ENCODE measurements at places on chromosomes 6 and 20.

DNA sequence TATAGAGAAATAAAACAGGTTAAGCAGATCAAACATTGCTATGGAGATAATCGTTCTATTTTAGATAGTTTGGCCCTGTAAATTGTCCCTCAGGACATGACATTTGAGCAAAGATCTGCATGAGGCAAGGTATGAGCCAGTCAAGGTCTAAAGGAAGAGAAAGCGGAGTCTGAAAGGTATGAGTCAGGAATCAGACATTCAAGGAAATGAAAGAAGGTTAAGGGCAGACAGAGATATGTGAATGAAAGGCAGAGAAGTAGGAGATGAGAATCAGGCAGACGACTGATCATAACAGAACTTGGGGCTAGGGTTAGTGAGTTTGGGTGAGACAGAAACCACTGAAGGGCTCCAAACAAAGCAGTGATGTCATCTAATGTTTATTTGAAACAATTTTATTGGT lies 775.8 kb downstream of the MAFB start:
- peaks cover 10% of the 10 kb centered on the region for H3K4me1 ChIP-seq
- no peak for DNase-seq
- no peak overlapping the region for H3K27ac ChIP-seq
- no peaks in the 10 kb centered on the region for H3K36me3 ChIP-seq
- H3K27me3 ChIP-seq, result peaks cover 6% of the 10 kb centered on the region
- H3K4me3 ChIP-seq, result no peak overlapping the region

DNA sequence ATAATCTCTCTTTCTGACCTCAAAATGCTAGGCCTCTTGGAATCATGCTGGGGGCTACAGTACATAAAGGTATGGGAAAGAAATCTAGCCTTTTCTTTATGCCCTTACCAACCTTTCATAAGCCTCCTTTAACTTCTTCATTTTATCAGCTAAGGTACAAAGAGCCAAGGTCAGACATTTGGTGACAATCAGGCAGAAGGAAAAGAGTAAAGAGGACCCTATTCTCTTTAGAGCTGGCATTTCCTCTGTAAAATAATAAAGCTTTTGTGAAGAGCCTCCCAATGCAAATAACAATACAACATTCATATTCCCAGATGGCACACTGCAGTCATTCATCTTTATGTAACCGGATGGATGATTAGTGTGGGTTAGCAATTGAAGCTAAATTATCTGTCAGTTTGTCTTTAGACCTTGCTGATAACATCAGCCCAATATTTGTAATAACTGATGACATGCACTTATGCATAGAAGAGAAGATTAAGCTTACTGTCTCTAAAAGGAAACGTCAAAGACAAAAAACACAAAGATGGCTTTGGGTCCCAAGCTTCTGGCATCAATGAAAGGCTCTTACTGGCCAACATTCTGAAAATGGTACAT lies 163.1 kb downstream of the IBTK start:
- no peaks in the 10 kb centered on the region for H3K36me3 ChIP-seq
- H3K4me3 ChIP-seq, result no peak overlapping the region
- DNase-seq, result no peak

- peaks cover 4% of the 10 kb centered on the region for H3K36me3 ChIP-seq
- no peak for DNase-seq
- H3K4me3 ChIP-seq, result no peak overlapping the region
Observed at GRCh38 chr6:17152703-17153102, 50.9 kb downstream of the STMND1 start.

GRCh38 chr6:167426084-167426483 lies 101.2 kb downstream of the TTLL2 start:
- no peaks in the 10 kb centered on the region for H3K36me3 ChIP-seq
- no peak for DNase-seq
- H3K27me3 ChIP-seq, result peaks cover 19% of the 10 kb centered on the region
- no peaks in the 10 kb centered on the region for H3K4me1 ChIP-seq

DNA sequence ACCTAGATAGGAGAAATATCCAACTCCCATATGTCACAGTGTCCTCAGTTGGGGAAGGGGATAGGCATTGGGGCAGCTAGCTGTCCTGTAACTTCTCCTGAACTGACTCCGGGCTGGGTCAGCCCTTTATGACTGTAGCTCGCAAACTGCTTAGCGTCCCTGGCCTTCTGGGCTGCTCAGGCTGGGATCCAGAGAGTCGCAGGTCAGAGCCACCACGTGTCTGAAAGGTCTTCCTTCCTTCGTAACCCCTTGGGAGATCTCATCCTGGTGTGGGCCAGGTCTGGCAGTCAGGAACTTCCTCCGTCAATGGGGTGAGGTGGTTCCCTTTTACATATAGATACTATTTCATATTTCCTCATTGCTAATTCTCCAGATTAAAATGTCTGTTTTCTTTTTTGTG lies 28.8 kb upstream of the HINT3 start:
- peaks cover 35% of the 10 kb centered on the region for H3K36me3 ChIP-seq
- no peak for DNase-seq
- H3K4me3 ChIP-seq, result no peak overlapping the region
- peaks cover 2% of the 10 kb centered on the region for H3K4me1 ChIP-seq
- H3K27ac ChIP-seq, result peak overlapping the region; percentile 18

GRCh38 chr6:127298475-127298874 lies 31.8 kb downstream of the RNF146 start:
- H3K4me1 ChIP-seq, result peaks cover 10% of the 10 kb centered on the region
- no peak for DNase-seq
- H3K27ac ChIP-seq, result no peak overlapping the region
- no peak overlapping the region for H3K4me3 ChIP-seq
- no peaks in the 10 kb centered on the region for H3K27me3 ChIP-seq

GRCh38 chr20:16612706-16613105 lies 39.5 kb upstream of the KIF16B start:
- DNase-seq, result no peak
- peaks cover 2% of the 10 kb centered on the region for H3K36me3 ChIP-seq
- no peak overlapping the region for H3K4me3 ChIP-seq
- peaks cover 8% of the 10 kb centered on the region for H3K27me3 ChIP-seq
- no peak overlapping the region for H3K27ac ChIP-seq

All from memory B cell (primary cell).